Esophagus muscularis mucosa (tissue), 4 donors: ENCODE measurements at places on chromosomes 5 and 9. TPM values are rescaled to one million over a fixed set of nuclear protein-coding genes. Genes with fewer than 3 reads are reported as not detected.

Gene TMEM252
- not detected for total RNA-seq

GRCh38 chr9:35432076-35432475, 57.8 kb upstream of the RUSC2 start:
- no peak overlapping the region for H3K27ac ChIP-seq
- DNase-seq, result no peak
- H3K4me3 ChIP-seq, result no peak overlapping the region
- H3K4me1 ChIP-seq, result no peaks in the 10 kb centered on the region
- no peaks in the 10 kb centered on the region for H3K27me3 ChIP-seq

DNA sequence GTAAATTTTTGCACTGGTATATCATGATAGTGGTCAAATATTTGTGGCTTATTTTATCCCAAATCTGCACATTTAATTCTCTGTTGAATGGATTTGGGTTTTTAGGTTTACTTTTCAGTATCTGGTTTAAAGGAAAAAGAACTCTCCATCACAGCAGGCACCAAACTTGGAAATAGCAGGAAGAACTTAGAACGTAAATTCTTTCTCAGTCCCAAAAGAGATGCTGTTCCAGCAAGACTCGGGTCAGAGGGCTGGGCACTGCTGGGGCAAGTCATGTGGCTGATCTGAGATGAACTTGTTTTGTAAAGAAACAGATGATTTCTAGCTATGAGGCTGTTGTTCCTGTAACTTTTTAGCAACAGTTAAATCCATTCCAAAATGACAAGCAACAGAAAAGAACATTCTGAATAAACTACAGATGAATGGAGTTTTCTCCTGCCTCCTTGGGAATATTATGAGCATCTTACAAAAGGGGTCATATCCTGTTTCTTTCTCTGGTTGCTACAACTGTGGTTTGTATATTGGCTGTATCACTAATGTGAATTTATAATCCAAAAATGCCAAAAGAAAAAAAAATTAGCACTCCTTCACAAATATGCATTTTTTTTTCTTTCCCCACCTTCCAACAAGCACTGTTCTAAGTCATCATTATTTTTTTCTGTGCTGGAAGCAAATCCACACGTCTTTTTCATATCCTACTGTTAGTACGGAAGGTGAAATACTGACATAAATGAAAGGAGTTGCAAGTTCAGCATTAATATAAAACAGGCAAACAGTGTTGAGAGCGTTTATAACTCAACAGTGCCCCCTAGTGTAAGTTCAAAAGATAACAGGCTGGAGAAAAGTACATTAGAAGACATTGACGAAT, 31.1 kb downstream of the OR2K2 start:
- no peak for DNase-seq
- no peaks in the 10 kb centered on the region for H3K36me3 ChIP-seq
- peak overlapping the region; percentile 58 for H3K27ac ChIP-seq
- peaks cover 13% of the 10 kb centered on the region for H3K4me1 ChIP-seq
- peak overlapping the region; percentile 21 for H3K4me3 ChIP-seq

Gene TMEM215
- total RNA-seq, result 0.06 TPM

Gene GFPT2
- total RNA-seq, result 114 TPM

Gene SPINK5
- not detected for total RNA-seq

GRCh38 chr5:146890731-146891440, 12.3 kb upstream of the PPP2R2B start:
- no peaks in the 10 kb centered on the region for H3K27me3 ChIP-seq
- no peak overlapping the region for H3K4me3 ChIP-seq
- no peak overlapping the region for H3K27ac ChIP-seq
- H3K4me1 ChIP-seq, result no peaks in the 10 kb centered on the region
- DNase-seq, result no peak

Gene GMCL2
- total RNA-seq, result not detected
